ENCODE measurements at places on chromosomes 3 and 15. TPM values are rescaled to one million over a fixed set of nuclear protein-coding genes. Genes with fewer than 3 reads are reported as not detected.

The STAC gene
- total RNA-seq = 6.8 TPM

The EIF4G1 gene
- total RNA-seq = 263 TPM

The SYNPR gene
- total RNA-seq = not detected

- DNase-seq = no peak
Observed at GRCh38 chr3:154584974-154585373, 155.0 kb upstream of the GPR149 start.

The MYRIP gene
- under 0.01 TPM for total RNA-seq

GRCh38 chr3:106213954-106214353 is 345.1 kb upstream of the CBLB start:
- DNase-seq = no peak

DNA sequence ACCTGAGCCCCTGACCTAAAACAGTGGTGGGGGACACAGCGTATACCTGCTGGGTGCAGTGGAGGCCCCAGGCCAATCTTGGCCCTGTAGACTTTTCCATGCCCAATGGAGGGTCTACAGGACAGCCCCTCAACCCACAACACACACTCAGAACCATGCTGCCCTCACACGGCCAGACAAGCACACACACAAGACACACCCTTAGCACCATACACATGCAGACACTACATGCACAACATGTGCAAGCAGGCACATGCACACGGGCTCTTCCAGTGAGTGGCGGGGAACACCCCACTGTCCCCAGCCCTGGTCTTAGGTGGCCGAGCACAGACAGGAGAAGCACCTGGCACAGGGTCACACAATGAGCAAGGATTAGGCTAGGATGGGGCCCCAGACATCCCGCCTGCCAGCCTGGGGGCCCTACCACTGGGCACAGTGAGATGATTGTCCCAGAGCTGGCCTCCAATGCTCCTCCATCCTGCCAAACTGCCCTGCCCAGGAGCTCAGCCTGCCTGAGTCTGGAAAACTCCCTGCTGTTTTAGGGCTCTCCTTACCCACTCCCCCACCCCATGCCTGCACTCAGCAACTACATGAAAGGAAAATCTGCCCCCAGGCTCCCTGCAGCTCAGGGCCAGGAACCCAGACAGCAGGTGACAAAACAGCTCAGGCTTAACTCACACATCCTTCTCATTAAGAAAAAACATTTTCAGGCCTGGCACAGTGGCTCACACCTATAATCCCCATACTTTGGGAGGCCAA is 15.8 kb downstream of the IQSEC1 start:
- DNase-seq = no peak

GRCh38 chr3:178895178-178895789 is 176.3 kb downstream of the ZMAT3 start:
- no peak for DNase-seq

The STT3B gene
- total RNA-seq = 259 TPM

The SLC22A13 gene
- total RNA-seq = 0.33 TPM

The ROPN1B gene
- total RNA-seq = not detected

The CASR gene
- not detected for total RNA-seq

DNA sequence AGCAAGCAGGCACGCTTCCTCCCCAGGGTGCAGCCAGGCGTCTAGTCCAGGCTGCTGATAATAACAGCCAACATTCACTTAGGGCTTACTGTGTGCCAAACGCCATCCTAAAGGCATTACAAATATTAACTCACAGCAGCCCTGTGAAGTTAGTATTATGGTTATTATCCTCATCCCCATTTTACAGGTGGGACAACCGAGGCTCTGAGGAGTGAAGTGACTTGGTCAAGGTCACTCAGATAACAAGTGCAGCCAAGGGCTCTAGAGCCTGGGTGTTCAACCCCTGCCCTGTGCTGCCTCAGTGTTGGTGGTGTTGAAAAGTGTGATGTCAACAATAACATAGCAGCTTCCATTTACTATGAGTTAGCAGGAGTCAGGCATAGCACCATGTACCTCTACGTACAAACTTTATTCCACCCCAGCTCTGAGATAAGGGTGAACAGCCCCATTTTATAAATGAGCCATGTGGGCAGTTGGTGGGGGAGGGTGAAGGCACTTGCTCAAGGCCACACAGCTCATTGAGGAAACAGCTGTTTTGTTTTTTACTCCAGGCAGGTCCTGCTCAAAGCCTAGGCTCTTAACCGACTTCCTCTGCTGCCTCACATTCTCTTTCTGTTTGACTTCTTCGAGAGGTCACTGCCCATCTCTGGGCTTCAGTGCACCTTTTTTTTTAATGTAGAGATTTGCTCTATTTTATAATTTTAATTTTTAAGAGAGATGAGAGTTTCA is 24.0 kb upstream of the TRH start:
- DNase-seq = no peak

The SERPINI1 gene
- total RNA-seq = 1.3 TPM

- DNase-seq = no peak
Observed at GRCh38 chr3:116951610-116952009, 242.0 kb downstream of the TUSC7 start.

- peak; percentile 47 for DNase-seq
Observed at GRCh38 chr15:80856809-80857377, 77.7 kb downstream of the CEMIP start.

GRCh38 chr3:40035177-40035576 is 225.8 kb downstream of the MYRIP start:
- peak; percentile 58 for DNase-seq

DNA sequence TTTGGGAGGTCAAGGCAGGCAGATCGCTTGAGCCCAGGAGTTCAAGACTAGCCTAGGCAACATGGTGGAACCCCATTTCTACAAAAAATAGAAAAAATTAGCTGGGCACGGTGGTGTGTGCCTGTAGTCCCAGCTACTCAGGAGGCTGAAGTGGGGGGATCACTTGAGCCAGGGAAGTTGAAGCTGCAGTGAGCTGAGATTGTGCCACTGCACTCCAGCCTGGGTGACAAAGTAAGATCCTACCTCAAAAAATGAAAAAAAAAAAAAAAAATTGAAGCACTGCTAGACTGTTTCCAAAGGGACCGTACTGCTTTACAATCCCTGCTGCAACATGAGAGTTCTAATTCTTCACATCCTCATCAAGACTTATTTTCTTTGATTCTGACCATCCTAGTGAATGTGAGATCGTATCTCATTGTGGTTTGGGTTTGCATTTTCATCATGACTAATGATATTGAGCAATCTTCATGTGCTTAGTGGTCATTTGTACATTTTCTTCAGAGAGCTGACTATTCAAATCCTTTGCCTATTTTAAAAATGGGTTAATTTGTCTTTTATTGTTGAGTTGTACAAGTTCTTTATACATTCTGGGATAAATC is 10.8 kb downstream of the CMTM8 start:
- DNase-seq = peak; percentile 96

The TRIM59 gene
- 15.2 TPM for total RNA-seq

The WDR93 gene
- 0.17 TPM for total RNA-seq

- DNase-seq = no peak
Observed at GRCh38 chr3:159916052-159916451, 72.6 kb upstream of the IL12A start.

The IQCF5 gene
- not detected for total RNA-seq

DNA sequence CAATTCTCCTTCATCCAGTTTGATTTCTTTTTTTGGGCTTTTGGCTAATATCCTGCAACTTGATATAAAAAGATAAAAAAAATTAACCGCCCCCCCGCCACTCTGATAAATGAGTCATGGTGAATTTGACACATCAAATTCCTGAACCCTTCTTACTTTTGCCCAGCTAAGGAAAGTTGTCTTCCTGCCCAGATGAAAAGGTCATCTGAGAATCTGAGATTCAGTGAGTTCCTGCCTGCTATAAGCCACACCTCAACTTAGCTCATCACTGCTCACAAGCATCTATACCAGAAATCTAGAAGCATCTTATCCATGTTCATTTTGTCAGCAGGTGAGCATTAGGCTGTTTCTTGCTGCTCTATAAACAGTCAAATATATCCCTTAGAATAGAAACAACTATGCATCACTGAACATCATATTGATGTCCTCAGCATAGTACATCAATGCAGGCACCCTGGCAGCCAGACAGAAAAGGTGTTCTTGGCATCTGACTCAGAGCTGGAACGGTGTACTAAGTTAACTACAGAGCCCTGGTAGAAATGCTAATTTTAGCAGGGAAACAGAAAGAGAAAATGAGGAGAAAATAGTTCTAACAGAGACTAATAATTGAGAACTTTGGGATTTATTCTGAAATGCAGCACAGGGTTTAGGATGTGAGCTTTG is 77.1 kb downstream of the SEMA6D start:
- DNase-seq = no peak

GRCh38 chr15:32730677-32731654 is 13.2 kb downstream of the GREM1 start:
- peak; percentile 65 for DNase-seq

The EXOSC7 gene
- 58.8 TPM for total RNA-seq

- DNase-seq = no peak
Observed at GRCh38 chr3:194779729-194780224, 94.1 kb downstream of the FAM43A start.

The TRIM71 gene
- total RNA-seq = under 0.01 TPM

DNA sequence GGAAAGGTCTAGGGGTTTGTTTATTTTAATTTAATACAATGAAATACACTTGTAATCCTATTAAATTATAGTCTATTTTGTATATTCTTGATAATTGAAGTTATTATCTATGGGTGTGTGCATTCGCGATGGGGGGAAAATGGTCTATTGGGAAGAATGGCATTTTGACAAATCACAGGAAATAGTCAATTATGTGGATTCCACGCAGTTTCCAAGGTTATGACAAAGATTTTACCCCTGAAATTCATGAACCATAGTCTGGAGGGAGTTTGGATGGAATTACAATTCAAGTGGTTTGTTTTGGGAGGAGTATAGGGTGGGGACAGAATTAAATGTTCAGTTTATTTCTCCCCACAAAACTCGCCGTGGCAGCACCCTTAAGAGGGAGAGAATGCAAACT is 66.5 kb downstream of the RBMS3 start:
- no peak for DNase-seq

The MAP6D1 gene
- 0.51 TPM for total RNA-seq

- no peak for DNase-seq
Observed at GRCh38 chr15:53831907-53832770, 72.7 kb upstream of the WDR72 start.

GRCh38 chr15:63051156-63052066 is 8.9 kb downstream of the TPM1 start:
- DNase-seq = peak; percentile 84

DNA sequence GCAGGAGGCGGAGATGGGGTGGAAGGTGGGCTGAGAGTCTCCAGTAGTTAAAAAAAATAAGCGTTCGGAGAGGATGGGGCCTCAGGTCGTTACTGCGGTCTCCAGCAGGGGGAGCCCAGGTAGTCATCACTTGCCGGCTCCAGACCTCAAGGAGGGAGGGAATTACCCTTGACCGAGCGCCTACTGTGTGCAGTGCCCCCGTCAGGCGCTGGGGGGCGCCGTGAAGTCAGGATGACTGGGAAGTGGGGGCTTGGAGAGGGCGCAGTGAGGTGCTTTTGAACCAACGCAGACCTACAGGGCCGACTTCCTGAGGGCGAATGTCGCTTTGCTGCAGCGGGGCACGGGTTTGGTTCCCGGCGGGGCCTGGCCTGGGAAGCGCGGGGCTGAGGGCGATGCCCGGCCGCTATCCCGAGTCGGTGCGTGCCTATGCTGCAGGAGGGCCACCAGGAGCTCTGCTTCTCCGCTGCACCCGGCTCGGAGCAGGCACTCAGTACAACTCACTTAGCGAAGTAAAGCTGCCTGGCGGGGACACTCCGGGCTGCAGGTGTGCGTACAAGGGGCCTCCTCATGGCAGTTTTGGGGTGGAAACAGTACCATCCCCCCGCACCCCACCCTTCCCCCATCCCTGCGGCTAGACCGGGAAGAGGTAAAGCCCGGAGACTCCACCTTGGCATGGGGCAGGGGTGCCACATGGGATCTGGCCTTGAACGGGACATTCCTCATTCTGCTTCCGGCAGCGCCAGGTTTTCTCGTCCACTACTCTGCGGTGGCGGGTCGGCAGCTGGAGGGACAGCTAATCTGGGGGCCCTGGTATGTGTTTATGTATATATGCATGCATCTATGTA is 79.8 kb downstream of the RHCG start:
- DNase-seq = peak; percentile 48

DNA sequence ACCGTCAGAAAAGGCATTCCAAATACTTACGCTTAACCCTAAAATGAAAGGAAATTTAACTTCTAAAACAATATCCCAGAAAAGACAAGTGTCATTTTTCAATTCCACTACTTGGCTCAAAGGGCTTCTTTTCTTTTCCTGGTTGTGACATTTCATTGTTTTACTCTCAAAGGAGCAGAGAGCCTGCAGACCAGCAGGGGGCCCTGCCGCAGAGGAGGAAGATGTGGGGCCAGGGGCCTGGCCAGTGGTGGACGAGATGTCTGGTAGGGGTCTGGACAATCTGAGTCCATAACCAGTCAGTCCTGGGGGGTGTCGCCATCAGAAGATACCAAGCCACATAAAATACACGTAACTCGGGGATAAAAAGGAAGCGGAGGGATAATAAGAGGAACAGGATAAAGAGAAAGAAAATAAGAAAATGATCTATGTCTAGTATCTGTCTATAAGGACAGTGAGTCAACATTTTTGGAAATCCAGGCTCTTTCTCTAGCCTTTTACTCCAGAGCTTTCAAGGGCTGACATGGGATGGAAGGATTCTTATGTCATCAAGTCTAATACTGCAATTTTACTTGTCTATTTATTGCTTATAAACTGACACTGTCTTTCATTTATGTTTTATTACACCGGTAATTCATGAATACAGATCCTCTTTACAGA is 54.2 kb upstream of the ARHGEF3 start:
- DNase-seq = peak; percentile 46

The ADAMTSL3 gene
- 0.26 TPM for total RNA-seq

DNA sequence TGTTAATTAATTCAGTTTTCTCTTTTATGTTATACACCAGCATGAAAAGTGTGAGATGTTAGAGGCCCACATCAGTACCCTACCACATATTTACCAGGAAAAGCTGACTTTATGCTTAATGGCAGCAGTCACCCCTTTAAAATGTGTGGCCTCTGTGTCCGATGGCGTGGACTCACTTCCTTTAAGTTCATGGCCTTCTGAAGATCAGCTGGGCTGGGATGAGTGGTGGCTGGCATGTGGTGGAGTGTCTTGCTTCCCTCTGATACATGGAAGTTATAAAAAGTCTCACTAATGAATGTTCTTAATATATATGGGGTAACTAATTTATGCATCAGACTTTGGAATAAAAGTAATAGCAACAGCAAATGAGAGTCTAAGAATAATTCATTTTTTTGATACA is 32.1 kb downstream of the PPARG start:
- no peak for DNase-seq

- no peak for DNase-seq
Observed at GRCh38 chr3:43879166-43879565, 188.4 kb downstream of the ABHD5 start.

Measured in fibroblast of lung (primary cell).